Bone marrow (tissue), 2 donors: ENCODE measurements at places on chromosomes 11 and 22.

DNA sequence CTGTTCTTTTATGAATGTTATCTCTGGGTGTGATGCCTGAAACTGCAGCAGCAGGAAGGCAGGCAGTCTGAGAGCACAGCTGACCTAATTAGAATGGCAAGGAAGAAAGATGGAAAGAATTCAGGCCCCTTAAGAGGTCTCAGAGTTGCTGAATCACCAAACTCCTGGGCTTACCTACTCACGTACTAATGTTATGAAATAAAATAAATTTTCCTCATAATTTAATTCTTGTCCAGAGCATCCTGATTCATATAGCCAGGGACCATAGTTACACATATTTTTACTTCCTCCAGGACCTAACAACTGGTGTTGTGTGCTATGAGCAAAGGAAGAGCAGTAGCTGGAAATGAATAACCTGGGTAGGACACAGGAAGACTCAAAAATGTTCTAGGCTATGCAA is 41.9 kb downstream of the SNX19 start:
- no peak for DNase-seq

DNA sequence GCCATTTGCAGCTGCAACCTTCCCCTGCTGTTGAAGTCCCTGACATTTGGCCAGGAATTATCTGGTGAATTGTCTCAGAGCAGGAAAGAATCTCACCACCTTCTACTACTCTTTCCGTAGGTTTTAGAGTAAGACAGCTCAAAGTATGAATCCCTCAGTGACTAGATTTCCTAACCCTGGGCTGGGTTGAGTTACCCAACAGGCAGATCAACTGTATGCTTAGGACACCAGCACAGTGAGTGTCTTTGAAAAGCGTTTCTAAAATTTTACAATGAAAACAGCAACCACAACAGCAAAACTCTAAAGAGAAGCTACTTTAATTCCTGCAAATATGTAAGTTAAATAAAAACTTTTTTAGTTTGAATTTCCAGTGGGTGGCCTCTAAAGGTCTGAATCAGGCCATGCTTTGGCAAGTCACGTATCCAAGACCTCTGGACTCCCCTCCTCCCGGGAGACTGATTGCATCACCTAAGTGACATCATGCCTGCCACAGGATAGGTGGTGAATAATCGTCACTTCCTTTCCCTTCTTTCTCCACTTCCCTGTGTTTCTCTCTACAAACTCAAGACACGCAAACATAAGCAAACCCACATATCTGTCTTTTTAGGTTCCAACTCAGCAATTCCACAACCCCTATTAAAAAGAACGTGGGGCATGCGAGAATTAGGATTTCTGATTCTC is 7.8 kb downstream of the OR8B12 start:
- no peak for DNase-seq

DNA sequence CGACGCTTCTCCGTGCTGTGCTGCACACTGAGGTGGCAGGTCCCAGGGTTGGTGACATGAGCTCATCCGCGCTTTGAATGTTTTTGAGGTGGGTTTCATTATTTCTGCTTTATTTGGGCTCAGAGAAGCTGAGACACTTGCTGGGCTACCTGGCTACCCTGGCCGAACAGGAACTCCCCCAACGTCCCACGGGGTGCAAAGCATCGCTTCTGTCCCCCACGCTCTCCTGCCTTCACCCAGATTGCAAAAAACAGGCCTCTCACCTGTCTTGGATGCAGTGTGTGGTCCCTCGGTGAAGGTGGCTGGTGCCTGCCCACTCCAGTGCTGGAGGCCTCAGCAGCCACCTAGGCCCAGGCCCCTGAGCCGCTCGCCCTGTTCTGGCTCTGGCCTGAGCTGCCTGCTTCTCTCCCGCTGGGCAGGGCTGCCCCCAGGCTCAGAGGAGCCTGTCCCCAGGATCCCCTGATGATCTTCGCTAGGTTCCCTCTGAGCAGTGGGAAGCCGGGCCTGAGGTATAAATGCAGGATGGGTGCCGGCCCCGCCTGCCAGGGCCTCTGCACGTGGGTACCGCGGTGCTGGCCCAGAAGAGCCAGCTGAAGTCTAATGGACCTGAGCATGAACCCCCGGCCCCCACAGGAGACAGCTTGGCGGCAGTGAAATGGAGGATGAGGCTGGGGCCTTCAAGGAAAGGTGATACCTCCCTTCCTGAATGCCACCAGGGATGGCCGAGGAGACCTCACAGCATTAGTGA is 15.8 kb upstream of the MRGPRD start:
- DNase-seq: no peak

DNA sequence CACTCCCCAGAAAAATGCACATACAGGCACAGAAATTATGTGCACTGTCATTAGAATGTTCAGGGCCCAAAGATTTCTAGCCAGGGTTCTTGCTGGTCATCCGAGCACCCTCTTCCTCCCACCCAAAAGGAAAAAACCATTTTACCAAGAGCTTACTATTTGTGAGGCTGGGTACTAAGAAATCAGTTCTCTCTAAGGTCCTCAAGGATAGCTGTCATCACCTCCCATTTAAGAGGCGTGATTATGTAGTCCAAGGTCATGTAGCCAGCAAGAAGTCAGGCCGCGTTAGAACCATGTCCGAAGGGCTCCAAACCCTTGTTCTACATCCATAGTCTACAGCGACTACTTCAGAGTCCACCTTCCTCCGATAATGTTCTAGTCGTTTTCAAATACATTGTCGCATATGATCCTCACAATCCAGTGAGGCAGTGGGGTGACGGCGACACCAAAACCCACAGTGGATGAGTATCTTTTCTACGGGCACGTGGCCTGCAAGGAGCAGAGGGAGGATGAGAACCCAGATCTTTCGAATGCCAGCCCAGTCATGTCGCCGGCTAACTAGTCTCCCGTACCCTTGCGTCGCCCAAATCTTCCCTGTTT is 634 bp downstream of the TIMM8B start:
- peak; percentile 17 for DNase-seq

DNA sequence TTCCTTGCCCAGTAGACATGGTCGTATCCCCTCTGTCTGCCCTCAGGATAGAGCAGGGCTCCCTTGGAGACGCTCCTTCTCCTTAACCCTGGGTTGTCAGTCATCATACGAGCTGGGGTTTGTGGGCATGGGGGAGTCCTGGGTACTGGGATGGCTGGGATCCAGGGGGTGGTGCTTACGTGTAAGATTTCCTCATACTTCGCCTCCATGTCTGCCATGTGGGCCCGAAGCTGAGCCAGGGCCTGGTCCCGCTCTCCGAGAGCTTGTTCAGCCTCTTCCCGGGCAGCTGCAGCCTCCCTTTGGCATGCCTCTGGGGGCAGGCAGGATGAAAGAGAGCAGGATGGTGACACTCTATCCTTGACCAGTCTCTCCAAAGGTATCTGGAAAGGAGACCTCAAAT is 5.3 kb downstream of the NHERF4 start:
- no peak for DNase-seq

- no peak for DNase-seq
These were observed 30.1 kb downstream of the ANO1 start for GRCh38 chr11:70108250-70108649.

DNA sequence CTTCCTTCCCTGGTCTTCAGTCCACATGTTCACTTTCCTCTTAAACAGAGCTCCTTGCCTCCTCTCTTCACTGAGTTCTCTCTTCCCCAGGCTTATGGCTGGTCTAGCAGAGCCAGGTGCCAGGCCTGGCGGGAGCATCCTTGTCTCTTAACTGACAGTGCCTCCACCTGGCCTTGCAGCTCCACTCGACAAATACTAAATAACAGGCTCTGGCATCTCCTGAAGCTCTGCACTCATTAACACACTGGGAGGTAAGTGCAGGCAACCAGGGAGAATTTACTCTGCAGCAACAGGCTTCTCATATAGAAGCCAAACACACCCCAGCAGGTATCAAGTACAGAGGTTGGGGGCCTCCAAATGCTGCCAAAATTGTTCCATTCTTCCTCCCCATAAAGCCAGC is 438.1 kb downstream of the SOX6 start:
- no peak for DNase-seq

- no peak for DNase-seq
These were observed 14.3 kb downstream of the TRIM22 start for GRCh38 chr11:5703741-5704536.

DNA sequence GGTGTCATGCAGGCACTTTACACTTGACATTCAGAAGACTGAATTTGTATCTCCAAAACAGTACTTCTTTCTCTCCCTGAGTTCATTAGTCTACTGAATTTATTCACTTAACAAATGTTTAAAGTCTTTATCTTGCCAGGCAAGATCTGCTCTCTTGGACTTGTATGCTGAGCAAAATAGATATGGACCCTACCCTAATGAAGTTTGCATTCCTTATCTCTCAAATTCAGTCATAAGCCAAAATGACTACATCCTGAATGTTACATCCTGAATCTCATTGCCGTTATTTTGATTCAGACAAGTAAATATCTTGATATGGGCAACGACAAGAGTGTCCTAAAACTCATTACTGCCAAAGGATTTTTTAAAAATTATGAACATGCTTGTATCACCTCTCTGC is 29.7 kb downstream of the FAR1 start:
- DNase-seq: no peak

DNA sequence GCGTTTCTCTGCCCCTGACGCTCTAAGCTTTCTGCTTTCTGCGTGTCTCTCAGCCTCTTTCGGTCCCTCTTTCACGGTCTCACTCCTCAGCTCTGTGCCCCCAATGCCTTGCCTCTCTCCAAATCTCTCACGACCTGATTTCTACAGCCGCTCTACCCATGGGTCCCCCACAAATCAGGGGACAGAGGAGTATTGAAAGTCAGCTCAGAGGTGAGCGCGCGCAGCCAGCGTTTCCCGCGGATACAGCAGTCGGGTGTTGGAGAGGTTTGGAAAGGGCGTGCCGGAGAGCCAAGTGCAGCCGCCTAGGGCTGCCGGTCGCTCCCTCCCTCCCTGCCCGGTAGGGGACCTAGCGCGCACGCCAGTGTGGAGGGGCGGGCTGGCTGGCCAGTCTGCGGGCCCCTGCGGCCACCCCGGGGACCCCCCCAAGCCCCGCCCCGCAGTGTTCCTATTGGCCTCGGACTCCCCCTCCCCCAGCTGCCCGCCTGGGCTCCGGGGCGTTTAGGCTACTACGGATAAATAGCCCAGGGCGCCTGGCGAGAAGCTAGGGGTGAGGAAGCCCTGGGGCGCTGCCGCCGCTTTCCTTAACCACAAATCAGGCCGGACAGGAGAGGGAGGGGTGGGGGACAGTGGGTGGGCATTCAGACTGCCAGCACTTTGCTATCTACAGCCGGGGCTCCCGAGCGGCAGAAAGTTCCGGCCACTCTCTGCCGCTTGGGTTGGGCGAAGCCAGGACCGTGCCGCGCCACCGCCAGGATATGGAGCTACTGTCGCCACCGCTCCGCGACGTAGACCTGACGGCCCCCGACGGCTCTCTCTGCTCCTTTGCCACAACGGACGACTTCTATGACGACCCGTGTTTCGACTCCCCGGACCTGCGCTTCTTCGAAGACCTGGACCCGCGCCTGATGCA is at the start of gene MYOD1:
Gene MYOD1 (plus strand): TSS at position 544 of the 910 bp plus-strand sequence. CDS start 212 bp downstream, at position 756.
- no peak for DNase-seq

DNA sequence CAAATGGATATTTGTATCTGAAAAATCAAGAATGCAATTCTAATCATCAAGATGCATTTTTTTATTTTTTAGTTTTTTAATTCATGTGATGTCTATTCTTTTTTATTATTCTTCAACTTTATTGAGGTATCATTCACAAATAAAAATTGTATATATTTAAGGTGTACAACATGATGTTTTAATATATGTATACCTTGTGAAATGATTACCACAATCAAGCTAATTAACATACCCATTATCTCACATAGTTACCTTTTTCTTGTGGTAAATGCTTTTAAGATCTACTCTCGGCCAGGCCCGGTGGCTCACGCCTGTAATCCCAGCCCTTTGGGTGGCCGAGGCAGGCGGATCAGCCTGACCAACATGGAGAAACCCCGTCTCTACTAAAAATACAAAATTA is 3.7 kb downstream of the HBB start:
- no peak for DNase-seq

- DNase-seq: no peak
These were observed 574.0 kb downstream of the LRRC4C start for GRCh38 chr11:40885250-40885954.
